NCI-H226 (cell line): ENCODE measurements at places on chromosomes 5 and 9.

DNA sequence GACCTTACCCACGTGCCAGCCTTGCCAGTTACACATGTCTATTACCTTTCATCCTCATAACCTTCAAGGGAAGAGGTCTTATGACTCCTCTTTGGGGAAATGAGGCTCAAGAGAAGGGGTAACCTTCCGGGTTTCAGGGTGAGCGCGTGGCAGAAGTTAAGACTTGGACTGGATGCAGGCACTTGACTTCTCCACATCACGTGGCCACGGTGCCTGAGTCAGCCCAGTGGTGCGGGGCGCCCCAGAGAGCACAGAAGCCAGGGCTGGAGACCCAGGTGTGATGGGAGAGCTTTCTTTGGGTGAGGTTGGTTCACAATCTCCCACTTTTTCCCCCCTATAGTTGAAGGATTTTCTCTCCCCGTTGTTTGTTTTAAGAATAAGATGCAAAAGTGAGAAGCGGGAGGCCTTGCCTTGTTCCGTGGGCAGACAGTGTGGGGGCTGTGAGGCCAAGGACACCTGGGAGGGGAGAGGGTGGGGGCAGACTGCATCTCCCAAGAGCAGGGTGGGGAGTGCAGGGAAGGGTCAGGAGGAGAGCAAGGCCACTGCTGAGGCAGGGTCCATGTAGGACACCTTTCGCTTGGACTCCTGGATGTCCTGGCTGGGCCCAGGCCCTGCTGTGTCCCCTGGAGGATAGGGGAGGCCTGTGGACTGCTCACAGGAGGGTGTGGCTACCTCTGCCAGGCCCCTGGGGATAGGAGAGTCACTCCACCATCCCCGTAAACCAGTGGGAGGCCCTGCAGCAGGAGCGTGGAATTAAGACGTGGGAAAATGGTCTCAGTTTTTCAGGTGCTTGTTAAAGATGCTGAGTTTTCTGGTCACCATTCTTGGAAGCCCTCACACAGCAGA lies 90.0 kb upstream of the CTSL start:
- DNase-seq = no peak

DNA sequence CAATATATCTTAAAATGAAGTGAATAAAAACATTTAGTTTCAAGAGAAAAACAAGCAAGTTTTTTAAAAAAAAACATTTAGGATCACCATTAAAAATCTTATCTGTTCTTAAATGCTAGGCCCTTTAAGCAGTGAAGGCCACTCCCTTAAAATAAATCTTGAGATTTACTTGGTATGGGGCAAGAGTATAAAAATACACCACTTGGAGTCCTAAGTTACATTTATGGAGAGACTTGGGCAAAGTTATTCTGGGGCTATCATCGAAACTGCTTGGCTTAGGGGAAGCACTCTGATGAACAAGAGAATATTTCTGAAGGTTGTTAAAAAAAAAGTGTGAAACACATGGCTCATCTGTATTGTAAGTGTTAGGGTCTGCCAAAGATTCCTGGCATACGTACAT lies 97.4 kb downstream of the NR3C1 start:
- no peak for DNase-seq

DNA sequence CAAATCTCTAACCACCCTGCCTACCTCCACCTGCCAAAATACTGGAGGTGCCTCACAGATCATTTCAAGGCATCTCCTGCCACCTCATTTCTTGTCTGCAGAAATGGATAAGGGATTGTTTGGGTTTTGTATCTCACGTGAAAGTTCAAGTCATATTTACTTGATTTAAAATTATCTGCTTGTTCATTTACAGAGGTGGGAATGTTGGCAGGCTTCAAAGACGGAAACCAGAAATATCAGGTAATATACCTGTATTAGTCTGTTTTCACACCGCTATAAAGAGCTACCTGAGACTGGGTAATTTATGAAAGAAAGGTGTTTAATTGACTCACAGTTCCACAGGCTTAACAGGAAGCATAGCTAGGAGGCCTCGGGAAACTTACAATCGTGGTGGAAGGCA lies 85.4 kb downstream of the CAAP1 start:
- DNase-seq = no peak

GRCh38 chr9:130041648-130042405 lies 1.2 kb downstream of the FNBP1 start:
- DNase-seq = no peak

GRCh38 chr5:94345257-94345656 lies 273.1 kb downstream of the KIAA0825 start:
- DNase-seq = no peak

GRCh38 chr5:148739023-148739422 lies 84.7 kb upstream of the HTR4 start:
- DNase-seq = no peak

GRCh38 chr5:180797256-180798192 lies 5.1 kb downstream of the MGAT1 start:
- DNase-seq = no peak

DNA sequence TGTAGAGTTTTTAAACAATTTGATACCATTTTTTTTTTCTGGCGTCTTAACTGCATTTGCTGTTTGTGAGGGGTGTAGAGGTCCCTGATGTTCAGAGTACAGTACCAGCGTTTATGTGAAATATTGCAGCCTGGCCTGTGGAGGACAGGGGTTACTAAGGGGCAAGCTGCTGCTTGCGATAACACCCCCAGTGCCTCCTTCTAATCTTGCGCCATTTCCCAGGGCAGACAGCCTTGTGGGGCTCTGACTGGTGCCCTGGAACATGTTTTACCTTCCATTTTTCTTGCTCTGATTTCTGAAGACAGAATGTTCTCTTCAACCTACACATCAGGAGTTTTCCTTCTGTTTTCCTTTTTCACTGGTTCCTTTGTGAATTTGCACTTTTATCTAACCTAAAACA lies 142.9 kb downstream of the DOCK8 start:
- DNase-seq = no peak

DNA sequence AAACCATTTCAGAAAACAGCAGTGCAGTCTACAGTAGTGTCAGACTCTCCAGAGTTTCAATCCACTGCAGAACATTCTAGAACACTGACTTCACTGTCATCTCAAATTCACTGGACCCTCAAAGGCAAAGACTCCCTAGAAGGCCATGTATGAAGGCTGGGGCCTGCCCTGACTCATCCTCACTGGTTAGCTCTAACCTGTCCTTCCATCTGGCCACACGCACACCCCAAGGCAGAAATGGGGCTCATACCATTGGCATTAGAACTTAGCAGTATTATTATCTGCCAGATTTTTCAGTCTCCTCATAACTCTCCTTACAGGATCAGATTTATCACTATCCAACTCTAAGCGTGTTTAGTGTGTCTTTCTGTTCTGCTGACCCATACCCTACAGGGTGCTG lies 20.4 kb downstream of the S1PR3 start:
- no peak for DNase-seq

DNA sequence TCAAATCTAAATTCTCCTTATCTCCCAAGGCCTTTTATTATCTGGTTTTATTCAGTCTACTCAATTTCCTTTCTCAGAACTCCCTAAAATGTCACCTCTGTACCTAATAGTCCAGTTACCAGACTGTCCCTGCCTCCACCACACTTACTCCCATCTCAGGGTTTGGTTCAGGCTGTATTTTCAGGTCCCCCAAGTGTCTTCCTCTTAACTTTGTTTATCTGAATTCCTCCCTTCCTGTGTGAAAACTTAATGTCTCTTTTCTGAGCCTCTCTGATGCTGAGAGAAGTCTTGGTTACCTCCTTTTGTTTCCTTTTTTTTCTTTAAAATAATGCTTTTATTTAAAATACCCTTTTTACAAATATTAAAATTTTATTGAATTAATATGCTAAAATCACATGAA lies 133.4 kb downstream of the PAM start:
- DNase-seq = no peak

DNA sequence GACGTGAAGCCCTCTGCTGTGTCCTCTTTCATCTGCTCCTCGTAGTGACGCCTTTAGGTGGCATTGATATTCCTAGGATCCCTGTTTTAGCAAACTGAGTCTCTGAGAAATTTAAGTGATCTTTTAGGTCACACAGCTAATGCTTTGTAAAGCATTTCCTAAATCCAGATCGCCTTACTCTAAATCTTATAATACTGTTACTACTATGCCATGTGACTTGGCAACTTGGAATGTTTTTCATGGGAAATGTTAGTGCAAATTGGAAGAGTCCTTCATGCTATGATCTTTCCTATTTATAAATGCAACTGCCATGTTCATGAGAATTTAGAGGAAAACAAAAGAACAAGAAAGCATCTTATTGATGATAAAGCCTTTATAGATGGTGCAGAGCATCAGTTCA lies 212.2 kb downstream of the TRIO start:
- no peak for DNase-seq

GRCh38 chr9:91269907-91270491 lies 91.7 kb downstream of the AUH start:
- DNase-seq = no peak
